Fibroblast of skin of left quadriceps (primary cell): ENCODE measurements at places on chromosomes 2 and 18.

DNA sequence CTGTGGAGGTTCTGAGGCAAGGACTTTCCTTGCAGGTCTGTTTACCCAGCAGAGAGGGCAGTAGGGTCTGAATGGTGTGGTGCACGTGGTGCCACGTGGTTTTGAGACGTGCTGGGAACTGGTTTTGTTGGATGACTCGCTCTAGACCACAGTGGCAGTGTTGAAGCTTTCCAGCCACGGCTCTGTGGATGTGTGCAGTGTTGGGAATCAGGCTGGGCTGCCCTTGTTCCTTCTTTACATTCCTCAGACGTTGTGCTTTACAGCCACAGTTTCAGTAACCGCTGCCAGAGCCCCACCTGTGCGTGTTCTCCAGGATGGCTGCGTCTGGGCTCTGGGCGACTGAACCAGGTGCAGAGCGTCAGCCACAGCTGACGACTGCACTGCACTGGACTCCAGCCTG is 8.2 kb downstream of the CTDP1 start:
- DNase-seq = no peak

DNA sequence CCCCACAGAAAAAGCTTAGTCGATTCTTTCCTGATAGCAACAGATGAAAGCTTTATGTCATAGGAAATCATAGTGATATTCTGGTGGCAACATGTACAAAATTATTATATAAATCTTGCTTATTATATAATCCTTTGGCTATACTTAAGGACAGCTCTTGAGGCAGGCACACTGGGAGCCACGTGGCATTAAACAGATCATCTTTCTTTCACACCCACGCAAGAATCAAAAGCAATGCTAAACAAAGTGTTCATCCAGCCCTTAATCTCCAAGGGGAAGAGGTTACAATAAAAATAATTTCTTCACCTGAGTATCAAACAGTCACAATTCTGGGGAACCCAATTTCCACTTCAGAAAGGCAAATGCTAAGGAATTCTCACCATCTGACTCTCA is 57.8 kb downstream of the CYB5A start:
- DNase-seq = no peak

DNA sequence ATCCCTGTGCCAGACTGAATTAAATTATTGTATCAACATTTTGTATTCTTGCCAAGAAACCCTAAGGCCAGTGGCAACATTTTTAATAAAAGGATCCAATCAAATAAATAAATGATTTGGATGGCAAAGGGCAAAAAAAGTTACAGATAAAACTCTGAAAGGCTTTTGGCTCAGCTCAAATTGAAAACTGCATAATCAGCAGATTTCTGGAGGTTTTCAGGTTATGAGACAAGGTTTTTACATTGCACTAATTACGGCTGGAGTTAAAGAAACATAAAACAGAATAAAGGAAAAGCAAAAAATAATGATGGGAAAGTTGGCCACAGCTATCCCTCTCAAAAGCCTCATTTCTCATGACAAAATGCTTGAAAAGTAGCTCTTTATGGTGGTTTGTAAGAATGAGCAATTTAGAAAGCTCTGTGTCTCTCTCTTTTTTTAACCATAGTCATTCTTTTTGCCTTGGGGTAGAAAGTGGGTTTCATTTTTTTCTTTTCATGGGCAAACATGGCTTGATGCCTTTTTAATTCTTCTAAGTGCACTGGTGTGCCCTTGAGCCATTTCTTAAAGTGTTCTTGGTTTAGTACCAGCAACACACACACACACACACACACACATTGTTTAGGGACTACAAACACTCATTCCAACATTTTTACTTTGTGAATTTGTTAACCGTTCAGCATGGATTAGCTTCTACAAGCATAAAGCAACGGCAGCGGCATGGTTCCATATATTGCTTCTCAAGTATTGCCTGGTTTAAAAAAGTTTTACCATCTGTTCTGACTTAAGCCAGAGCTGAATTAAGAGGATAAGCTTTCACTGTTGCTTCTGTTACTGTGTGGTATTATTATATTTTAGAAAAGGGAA is 747.1 kb upstream of the FSHR start:
- DNase-seq = no peak

DNA sequence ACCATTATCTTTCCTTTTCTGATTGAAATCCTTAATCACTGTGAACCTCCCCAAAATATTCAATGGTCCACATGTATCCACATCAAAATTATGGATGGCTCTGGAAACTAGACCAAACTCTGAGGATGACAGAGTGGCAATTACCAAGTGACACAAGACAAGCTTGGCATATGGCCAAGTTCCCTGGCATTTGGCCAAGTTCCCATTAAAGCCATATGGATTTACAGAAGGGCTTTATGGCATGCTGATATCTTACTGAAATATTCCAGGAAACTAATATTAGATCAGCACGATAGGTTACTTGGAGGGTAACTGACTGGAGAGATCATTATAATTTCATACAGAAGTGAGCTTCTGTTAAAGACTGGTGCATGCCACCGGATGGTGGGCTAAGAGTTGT is 21.9 kb upstream of the CERS6 start:
- no peak for DNase-seq

DNA sequence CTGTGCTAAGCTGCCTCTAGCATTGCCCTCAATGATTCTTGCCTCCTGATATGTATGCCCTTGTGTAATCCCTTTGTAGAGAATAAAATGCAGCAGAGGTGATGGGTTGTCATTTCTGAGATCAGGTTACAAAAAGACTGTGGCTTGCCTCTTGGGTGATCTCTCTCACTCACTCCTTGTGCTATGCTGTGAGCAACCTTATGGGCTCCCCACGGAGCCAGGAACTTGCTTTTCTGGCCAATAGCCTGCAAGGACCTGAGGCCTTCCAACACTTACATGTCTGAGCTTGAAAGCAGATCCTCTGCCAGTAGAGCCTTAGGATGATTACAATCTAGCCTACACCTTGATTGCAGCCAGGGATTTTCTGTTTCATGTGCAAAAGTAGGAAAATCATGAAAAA is 123.1 kb upstream of the XIRP2 start:
- DNase-seq = no peak
